ENCODE measurements at places on chromosomes 5 and 9.

- no peak for DNase-seq
Observed at GRCh38 chr5:64814073-64814472, 45.3 kb downstream of the CWC27 start.

DNA sequence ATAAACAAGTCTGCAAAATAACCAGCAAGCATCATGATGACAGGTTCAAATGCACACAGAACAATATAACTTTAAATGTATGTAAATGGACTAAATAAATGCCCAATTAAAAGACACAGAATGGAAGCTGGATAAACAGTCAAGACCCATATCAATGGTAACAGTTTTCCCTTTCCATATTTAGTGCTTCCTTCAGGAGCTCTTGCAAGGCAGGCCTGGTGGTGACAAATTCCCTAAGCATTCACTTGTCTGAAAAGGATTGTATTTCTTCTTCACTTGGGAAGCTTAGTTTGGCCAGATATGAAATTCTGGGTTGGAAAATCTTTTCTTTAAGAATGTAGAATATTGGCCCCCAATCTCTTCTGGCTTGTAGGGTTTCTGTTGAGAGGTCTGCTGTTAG lies 120.2 kb upstream of the RASA1 start:
- DNase-seq: no peak

DNA sequence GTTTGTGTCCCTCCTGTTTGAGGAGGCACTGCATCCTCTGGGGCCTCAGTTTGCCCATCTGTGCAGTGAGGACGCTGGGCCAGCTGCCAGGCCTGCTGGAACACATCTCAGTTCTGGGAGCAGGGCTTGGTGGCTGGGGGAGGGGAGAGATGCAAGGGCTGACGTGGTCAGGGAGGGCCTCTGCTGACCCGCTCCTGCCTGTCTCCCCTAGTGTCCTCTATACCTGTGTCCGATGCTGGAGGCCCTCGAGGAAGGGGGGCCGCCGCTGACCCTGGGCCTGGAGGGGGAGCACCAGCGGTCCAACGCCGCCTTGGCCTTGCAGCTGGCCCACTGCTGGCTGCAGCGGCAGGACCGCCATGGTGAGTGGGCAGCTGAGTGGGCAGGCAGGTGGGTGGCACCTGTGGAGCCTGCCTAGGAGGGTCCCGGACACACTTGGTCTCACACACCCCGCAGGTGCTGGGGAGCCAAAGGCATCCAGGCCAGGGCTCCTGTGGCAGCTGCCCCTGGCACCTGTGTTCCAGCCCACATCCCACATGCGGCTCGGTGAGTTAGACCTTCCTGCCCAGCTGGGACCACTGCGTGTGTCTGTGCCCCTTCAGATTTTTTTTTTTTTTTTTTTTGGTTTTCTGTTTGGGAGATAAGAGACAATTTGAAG lies 5.8 kb downstream of the FPGS start:
- DNase-seq: no peak

GRCh38 chr5:158074992-158075769 lies 216.2 kb upstream of the CLINT1 start:
- DNase-seq: peak; percentile 29

- DNase-seq: no peak
Observed at GRCh38 chr9:107863396-107863795, 373.8 kb upstream of the KLF4 start.

DNA sequence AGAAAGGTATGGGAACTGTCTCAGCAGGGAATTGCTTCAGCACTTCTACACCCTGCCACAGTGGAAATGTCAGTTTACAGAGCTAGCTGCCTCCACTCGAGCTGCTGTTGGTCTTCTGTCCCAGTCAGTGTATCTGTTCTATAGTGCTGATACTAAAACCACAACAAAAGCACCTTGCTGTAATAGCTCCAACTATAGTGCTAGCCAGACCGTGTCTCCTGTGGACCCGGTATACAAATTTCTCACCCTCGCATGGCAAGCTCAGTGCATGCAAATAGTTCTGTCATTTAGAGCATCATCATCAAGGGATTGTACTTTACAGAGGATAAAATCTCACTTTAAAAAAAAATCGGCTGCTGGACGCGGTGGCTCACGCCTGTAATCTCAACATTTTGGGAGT lies 51.5 kb upstream of the IQGAP2 start:
- DNase-seq: no peak

- DNase-seq: no peak
Observed at GRCh38 chr9:78899006-78899405, 602.1 kb downstream of the PSAT1 start.
